ENCODE measurements at places on chromosomes 4 and X.

- no peak for DNase-seq
Observed at GRCh38 chr4:67576538-67576937, 18.0 kb downstream of the STAP1 start.

DNA sequence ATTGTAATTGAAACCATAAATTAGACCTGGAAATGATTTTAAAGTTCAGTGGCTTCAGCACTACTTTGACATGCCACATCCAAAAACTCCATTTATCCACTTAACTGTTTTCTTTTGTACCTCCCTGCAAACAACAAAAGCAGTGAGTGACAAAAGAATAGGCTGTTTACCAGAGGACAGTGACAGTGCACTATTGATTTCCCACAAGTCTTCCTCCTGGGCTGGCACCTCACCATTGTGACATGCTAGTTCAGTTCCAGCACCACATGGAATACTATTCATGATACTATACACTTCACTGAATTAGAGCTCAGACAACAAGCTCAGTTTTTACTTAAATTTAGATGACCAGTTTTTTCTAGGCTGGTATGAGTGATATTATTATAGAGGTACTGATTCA is 29.3 kb downstream of the MOSPD2 start:
- no peak for DNase-seq

DNA sequence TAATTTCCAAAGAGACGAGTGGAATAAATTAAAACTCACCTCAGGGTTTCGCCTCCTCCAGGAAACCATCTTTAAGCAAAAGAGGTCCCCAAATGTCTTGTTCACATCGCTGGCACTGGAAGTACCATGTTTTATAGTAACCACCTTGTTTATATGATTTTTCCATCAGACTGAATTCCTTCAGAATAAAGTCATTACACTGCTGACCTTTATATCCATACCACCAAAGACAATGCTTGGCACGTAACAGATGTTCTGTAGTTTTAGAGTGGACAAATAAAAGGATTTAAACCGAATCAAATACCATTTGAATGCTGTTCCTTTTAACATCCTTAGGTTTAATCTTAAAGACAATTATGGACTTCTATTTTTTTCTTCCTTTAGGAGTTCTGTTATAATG is 4.7 kb downstream of the NUDT6 start:
- DNase-seq: no peak

- DNase-seq: no peak
Observed at GRCh38 chrX:134006484-134007161, 21.2 kb upstream of the GPC3 start.

GRCh38 chrX:53768451-53768850 is 81.9 kb upstream of the HUWE1 start:
- no peak for DNase-seq

- DNase-seq: no peak
Observed at GRCh38 chr4:17327591-17327990, 184.3 kb downstream of the QDPR start.

DNA sequence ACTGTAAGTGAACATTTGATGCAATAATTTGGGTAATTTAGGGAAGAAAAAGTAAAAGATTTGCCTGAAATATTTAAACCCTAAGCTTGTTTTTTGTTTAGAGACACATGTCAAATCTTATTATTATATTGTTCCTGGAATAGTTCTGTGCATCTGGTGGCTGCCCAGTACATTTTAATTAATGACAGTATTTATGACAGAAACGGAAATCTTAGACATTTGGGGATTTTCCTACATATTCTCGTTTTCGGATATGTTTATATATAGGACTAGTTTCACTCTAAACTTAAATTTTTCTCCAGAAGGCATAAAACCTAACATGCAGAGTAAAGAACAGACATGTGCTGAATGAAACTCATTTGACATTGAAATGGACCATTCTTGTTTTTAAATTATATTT is 125.6 kb upstream of the PAQR3 start:
- DNase-seq: no peak
